ENCODE measurements at places on chromosomes 3 and 15.

DNA sequence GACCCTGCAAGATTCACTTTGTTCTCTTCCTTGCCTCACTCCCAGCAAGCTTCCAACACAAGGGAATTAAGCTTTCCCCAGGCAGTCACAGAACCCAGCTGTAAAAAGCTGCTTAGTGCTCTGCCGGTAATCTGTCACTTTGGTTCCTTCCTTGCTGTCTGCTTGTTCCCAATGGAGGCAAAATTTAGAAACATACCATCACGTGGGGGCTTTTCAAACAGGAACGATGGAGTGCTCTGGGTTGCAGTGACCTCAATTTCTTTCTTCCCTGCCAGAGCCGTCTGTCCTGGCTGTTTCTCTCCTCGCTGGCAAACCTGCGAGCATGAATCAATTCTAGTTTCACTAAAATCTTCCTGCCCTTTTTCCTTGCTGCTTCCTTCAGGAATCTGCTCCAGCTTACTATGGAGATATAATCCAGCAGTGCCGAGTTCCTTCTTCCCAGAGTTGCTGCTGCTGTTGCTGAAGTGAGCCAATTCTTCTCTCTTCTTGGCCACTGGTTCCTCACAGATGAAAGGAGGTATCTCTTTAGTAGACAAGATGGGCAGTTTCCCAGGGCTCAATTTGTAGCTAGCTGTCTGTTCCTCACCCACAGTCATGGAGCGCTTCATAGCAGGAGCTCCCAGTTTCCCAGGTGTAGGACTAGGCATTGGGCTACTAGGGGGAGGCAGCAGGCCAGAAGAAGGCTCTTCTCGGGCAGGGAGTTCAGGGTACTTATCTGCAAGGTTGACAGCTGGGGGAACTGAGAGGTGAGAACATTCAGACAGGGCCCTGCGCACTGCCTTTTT, 88.1 kb downstream of the DHX30 start:
- DNase-seq: peak; percentile 29

GRCh38 chr3:15332405-15333098, at the start of gene SH3BP5:
Gene SH3BP5, minus strand, starts transcription at chr3:15332586. Its CDS starts 178 bp downstream, at chr3:15332408.
- peak; percentile 55 for DNase-seq

DNA sequence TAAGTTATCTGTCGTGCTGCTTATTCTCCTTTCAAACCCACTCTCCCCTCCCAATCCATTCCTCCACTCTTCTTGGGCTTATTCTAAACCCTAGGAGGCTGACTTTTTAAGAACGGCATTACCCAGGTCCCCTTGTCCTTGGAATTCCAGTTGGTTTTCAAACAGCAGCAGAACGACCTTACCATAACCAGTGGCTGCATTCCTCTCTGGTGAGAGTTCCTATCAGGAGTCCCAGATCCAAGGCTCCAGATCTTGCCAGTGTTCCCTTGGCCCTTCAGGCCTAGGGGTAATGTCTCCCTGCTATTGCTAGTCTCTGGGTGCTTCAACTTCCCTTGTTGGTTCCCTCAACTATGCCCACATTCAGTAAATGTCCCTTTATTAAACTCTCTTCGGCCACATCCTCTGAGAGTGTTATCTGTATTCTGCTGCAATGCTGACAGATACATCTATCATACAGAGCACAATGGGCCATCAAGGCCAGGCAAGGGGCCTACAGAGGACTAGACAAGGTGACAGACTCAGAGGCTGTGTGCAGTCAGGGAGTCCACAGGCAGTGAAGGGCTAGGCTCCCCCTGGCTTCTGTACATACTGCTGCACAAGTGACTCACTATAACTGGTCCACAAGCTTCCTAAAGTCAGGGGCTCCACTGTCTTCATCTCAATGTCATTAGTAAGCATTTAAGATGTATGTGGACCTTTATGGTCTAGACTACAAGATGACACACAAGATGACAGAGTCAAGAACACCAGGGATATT, 10.1 kb downstream of the LYSMD2 start:
- no peak for DNase-seq

GRCh38 chr3:123799544-123800361, 84.4 kb downstream of the MYLK start:
- DNase-seq: peak; percentile 78

- no peak for DNase-seq
Observed at GRCh38 chr3:155076888-155077287, 3.2 kb upstream of the MME start.

DNA sequence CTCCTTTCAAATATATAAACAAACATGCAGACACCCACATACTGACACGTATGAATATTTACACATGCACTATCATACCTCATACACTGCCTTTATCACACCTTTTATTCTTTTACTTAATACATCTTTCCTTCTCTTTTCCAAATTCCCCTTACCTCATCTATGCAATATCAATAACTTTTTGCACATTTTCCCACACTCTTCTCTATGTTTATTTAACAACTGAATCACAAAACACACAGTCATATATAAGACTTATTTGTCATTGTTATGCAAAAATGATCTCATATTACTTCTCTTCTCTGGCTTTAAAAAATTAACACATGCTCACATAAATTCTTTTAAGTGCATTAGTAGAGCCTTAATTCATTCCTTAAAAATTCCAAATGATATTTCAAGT, 461.4 kb downstream of the DIPK2A start:
- DNase-seq: no peak

DNA sequence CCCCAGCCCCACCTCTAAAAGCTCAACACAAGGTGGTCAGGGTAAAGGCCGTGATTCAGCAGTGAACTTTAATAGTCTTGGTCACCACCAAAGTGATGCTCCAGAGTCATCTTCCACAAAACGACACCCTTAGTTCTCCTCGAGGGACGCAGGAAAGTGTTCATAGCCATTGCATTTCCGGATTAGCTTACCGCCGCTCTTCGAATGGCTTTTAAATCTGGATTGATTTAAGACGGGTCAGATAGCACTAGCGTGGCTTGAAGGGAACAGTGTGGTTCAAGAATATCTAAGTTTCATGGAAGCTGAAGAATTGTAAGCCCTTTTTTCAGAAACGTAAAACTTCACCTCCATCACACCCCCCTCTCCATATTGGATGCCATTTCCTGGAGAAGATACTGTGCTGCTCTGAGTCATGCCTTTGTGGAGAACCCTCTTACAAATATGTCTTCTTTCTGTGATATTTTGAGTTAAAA, 829 bp downstream of the RNF7 start:
- peak; percentile 63 for DNase-seq

GRCh38 chr3:144948711-144949110, 977.1 kb downstream of the DIPK2A start:
- peak; percentile 29 for DNase-seq

GRCh38 chr3:35785234-35785888, 146.0 kb downstream of the ARPP21 start:
- no peak for DNase-seq

DNA sequence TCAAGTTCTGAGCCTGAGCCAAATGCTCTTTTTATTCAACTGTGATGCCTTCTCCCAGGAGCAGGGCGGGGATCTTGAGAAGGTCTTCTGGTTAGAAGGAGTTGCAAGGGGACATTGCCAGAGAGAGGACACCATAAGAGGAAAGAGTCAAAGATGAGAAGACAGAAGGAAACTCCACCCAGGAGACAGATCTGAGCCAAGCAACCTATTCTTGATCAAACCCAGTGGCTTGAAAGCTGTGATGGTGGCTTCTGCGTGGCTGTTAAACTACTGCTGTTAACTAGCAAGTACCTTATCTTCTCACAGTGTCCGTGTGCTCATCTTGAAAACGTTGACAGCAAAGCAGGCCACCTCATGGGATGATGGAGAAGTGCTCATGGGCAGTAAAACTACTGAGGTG, 19.8 kb upstream of the AGBL1 start:
- no peak for DNase-seq

- DNase-seq: no peak
Observed at GRCh38 chr3:194584866-194585265, 48.4 kb downstream of the TMEM44 start.

DNA sequence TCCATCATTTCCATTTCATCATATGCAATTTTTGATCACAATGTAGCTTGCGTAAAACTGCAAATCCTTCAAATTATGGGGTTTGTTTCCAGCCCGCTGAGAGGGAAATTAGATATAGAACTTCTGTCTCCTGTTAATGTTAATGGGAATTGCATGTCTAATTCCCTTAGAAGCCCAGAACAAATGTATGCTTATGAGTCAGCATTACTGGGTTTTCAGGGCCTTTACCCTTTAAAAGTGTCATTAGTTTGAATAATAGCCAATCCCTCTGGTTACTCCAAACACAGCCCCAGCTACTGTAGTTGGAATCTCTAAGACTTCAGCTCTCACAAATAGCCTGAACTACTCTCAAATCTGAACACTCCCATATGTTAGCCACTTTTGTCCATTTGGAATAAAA, 439.4 kb downstream of the C3orf38 start:
- DNase-seq: no peak

DNA sequence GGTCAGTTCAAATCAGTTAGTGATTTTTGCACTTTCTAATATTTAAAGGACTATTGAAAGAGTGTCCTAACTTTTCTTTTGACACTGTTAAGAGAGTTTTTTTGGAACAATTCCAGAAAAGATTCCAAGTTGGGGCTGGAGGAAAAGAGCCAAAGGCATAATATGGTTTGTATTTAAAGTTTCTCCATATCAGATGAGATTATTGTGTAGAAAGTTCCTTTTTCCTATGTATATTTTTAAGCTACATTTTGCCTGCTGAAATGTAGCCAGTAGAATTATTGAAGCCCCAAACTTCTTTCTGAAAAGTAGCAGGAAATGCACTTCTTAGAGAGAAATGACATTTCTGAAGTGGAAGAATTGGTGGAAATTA, 136.5 kb upstream of the TSC22D2 start:
- no peak for DNase-seq

- DNase-seq: no peak
Observed at GRCh38 chr3:160103397-160103796, 114.8 kb downstream of the IL12A start.

GRCh38 chr3:43104660-43105595, 951 bp downstream of the POMGNT2 start:
- DNase-seq: peak; percentile 9

DNA sequence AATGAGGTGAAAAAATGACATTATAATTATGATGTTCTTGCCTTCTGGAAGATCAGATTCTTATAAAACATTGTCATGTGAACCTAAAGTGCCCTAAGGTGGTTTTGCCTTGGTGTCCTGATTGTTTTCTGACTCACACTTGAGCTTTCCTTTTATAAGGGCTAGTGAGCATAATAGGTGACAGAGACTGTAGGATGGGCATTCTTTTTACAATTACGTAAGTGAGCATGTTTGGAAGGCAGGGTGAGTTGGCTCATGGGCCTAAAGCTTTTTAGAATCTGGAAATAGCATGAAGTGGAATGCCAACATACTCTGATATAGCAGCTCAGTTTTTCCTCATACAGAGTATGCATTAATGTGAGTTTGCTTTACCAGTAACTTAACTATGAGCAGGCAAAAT, 41.2 kb downstream of the CRYBG3 start:
- no peak for DNase-seq

DNA sequence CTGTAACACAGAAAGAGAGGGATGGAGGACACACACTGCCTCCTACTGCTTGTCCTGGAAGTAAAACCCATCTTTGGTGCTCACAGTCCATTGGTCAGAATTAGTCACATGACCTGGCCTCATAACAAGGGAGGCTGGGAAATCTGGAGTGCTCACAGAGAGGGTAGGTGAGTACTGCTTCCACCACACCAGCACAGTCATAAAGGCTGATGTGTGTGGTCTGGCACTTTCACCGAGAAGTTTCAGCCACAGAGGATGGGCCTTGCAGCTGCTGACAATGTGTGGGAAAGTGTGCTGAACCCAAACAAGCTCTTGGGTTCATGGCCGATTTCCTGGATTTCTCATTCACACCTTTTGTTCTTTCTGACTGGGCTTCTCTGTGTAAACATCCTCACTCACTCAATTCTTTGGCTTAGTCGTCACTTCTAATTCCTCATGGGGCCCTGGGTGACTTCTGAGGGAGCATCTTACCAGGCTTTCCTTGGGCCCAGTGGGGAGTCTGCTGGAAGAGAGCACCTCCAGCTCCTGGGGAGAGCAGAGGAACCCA, 100.7 kb downstream of the ASB7 start:
- peak; percentile 73 for DNase-seq

DNA sequence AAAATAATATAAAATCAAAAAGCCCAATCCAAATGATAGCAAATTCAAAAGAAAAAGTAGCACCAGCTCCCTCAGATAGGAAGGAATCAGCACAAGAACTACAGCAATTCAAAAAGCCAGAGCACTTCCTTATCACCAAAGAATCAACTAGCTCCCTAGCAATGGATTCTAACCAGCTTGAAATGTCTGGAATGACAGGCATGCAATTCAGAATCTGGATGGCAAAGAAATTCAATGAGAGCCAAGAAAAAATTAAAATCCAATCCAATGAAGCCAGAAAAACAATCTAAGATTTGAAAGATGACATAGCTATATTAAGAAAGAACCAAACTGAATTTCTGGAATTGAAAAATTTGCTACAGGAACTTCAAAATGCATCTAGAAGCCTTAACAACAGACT, 1334.4 kb upstream of the ALCAM start:
- no peak for DNase-seq

DNA sequence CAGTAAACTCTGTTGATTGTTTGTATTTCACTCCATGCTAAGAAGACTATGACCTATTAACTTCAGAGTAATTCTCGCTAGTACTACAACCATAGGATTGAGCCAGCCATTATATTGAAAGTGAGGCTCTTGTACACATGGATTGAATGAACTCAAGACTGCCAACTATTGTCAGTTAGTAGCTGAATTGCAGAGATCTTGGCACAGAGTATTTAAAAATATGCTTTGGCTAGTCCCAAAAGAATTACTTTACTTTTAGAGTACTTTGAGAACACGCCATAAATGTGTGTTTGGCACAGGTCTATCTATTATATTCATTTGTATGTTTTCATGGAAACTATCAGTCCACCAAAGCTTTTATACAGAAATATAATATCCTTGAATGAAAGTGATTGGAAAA, 226.7 kb upstream of the DCBLD2 start:
- DNase-seq: no peak

Measured in fibroblast of villous mesenchyme (primary cell).